Osteoblast (primary cell): ENCODE measurements at places on chromosomes 12 and 14. TPM values are rescaled to one million over a fixed set of nuclear protein-coding genes. Genes with fewer than 3 reads are reported as not detected.

P3H3 gene
- 108 and 130 TPM in 2 replicates for total RNA-seq

TRHDE gene
- total RNA-seq = under 0.01 and 0.59 TPM in 2 replicates

AKAP6 gene
- 0.29 and 2.2 TPM in 2 replicates for total RNA-seq

PLEKHG7 gene
- not detected in 2 replicates for total RNA-seq

FAM181A gene
- not detected in 2 replicates for total RNA-seq

KRT85 gene
- not detected in 2 replicates for total RNA-seq

TAS2R42 gene
- not detected in 2 replicates for total RNA-seq

OVCH1 gene
- under 0.01 and 0.29 TPM in 2 replicates for total RNA-seq

CSRP2 gene
- 10.0 and 13.4 TPM in 2 replicates for total RNA-seq
